Cortex of kidney (tissue), 1 donor: ENCODE measurements at places on chromosomes 2 and 18.

- DNase-seq: no peak
Measured at GRCh38 chr2:170812710-170813600, 3.7 kb upstream of the GAD1 start.

DNA sequence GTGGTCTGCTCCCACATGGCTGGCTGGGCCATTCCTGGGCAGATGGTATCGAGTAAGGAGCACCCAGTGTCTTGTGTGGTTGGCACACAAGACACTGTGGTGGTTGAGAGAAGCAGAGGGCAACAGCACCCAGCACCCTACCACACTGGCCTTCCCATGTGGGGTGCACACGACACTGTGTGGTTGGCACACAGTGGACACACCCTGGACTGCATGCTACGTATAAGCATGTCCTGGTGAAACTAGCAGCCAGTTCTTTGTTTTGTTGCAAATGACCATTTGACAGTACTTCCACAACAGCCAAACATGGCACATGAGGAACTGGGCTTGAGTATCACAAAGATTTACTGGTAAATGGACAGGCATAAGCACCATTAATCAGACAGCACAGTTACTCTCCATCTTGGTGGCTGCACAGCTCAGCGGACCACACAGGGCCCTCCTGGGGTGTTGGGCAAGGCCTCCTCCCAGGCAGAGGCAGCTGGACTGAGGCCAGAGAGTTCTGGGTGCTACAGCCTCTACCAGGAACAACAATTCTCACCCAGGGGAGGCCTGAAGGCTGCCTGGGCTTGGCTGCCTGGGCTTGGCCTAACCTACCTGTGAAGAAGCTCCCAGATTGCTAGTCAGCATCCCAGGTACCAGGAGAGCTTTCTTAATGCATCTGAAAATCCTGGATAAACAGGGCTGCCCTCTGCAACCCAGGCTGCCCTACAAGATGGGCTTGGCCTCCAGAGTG lies 59.3 kb upstream of the ALPP start:
- DNase-seq: no peak

DNA sequence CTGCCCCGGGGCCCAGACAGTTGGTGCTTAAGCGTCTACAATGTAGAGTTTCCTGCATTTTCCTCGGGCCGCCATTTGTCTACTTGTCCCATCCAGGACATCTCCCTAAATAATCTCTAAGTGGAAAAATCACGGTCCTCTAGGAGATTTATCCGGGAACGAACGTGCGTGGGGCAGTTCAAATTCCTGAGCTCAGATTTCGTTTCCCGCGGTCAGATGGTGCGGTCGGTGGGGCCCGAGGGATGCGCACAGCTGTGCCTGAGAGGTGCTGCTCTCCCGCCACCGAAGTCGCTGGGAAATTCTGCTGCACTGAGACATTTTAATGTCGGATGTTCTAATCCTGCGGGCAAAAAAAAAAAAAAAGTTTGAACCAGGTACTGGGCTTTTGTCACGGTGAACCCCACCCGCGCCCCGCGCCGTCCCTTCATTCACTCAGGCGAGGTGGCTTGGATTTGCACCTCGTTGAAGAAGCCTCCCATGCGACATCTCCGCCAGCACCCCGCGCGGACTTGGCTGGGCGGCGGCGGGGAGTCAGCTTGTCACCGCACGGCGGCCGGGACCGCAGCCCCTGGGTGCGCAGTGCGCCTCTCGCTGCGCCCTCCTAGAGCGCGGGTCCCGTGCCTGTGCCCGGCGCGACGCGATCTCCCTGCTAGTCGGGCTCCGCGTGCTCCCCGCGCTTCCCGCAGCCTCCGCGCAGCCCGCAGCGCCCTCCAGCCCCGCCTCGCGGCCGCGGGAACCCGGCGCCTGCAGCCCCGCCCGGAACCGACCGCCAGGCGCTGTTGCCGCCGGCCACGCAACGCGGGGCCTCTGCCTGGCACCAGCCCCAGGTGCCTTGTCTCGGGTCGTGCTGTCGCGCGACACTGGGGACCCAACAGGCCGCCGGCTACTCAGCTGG lies 191.9 kb upstream of the TCF4 start:
- DNase-seq: no peak

GRCh38 chr2:129133692-129134641 lies 815.3 kb upstream of the HS6ST1 start:
- DNase-seq: no peak

DNA sequence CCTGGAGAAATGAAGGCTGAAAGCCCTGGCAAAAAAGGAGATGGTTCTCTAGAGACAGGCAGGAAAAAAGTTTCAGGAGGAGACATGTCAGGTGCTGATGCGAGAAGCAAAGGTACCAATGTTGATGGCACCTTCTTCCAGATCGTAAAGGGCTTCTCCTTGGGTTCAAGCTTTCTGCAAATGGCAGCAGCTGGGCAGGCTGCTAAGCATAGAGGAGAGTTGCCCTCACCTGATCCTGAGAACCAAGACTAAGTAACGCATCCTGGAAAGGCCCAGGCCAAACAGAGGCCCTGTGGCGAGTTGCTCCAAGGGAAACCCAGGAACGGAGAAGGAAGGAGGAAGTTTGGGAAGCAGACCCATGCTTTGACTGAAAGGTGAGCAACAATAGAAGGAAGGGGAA lies 23.6 kb upstream of the AFTPH start:
- no peak for DNase-seq

- DNase-seq: no peak
Measured at GRCh38 chr2:55779459-55780421, 86.1 kb upstream of the PNPT1 start.

- no peak for DNase-seq
Measured at GRCh38 chr2:172540421-172540820, 15.5 kb upstream of the PDK1 start.

DNA sequence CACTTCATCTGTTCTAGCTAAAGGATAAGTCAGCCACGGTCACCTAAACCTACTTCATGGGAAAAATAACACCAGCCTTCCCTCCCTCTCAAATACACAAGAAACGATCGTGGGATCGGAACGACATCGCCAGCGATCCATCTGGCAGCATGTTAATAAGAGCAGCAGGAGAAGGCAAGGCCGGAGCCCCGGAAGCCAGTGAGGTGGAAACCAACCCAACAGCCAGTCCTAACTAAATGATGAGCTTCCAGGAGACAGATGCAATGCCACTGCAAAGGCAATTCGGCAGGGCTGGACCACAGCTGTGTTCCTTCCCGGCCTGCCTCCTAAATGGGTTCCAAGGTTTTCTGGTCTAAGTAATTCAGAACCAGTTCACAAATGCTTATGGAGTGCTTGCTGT lies 117.5 kb downstream of the TMEM163 start:
- DNase-seq: no peak

DNA sequence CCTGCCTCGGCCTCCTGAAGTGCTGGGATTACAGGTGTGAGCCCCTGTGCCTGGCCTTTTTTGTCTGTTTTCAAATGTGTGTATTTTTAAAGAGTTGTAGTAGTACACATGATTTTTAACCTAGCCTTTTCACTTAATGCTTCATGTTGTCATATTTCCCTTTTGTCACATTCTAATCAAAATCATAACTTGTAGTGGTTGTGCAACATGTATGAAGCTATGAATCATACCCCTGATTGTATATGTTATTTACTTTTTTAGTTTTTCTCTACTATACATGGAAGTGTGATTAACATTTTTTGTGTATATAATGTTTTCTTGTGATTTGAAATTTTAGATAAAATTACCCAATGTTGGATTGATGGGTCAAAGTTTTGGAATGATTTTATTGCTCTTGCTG lies 8.5 kb downstream of the GEN1 start:
- DNase-seq: no peak

GRCh38 chr2:113218283-113219091 lies 44.7 kb downstream of the PSD4 start:
- no peak for DNase-seq

DNA sequence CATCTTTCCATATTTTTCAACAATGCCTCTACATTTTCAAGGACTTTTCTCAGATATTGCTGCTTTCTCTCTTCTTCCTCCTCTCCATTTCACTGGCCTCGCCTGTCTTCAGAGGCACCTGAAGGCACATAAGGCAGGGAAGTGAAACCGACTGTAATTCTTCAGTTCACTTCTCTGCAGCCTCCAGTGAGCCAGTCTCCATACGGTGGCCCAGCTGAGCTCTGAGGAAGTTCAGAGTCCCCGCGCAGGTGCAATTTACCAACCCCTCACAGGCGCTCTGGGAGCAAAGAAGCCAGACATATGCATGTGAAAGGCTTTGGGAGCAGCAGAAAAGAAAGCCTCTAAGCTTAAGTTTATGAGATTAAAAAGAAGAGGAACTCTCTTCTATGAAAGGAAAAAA lies 12.4 kb downstream of the KLHL14 start:
- no peak for DNase-seq

- no peak for DNase-seq
Measured at GRCh38 chr2:159438284-159438683, 151.8 kb upstream of the WDSUB1 start.

GRCh38 chr2:209331291-209331844 lies 92.5 kb upstream of the MAP2 start:
- no peak for DNase-seq

DNA sequence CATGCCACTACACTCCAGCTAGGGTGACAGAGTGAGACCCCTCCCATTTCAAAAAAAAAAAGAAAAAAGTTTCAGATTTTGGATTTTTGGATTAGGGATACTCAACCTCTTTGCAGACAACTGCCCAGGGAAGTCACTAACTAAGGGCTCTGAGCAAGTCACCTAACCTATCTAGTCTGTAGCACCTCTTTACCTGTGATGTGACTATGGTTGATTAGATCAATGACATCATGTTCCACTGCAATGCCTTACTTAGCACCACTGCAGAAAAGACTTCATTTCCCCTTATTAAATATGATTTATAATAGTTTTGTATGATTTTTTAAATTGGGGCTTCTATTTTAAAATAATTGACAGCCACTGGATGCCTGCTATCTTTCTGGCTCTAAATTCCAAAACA lies 41.2 kb downstream of the CUL3 start:
- DNase-seq: no peak

DNA sequence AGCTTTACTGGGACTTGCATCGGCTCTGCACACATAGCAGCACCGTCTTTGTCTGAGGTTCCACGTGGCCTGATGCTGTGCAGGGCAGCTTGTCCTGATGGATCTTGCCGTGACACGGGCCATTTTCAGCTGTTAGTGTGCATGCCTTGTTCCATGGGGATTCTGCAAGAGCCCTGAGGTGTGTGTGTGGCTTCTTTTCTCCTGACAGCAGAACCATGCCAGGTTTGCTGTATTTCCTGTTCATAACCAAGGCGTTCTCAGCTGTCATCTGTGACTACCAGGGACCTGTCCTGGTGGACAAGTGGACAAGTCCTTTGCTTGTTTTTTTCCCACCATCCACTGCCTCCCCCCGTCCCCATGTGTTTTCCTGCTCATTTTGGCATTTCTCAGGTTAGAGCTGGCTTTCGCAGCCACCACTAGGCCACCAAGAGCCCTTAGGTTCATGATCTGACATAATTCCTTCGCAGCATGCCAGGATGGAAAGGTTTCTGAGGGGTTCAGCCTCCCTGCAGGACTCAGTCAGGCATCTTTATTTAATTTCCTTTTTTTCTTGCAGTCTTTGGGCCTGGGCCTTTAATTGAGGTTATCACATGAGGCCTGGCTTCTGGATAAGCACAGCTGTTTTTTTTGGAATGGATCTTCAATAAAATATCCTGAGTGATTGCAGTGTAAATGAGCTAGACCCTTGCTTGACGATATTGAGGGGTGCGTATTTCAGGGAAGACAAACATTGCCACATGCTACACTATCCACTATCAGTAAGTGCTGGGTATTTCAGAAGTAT lies 139.4 kb downstream of the NCK2 start:
- no peak for DNase-seq

DNA sequence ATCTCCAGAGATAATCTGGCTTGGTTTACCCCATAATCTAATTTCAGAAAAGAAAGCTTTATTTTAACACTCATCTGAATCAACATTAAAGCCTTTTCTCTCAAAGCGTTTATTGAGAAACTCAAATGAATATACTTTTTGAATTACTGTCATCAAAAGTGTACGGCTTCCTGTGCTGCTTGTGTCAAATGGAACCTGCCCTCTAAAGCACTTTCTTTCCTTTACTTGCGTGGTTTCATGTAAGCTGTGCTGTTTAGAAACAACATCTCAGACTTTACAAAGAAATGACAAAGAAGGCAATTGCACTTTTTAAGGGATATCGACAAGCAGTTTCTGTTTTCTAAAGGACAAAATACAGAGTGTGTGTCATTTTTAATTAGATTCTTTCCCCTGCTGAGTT lies 35.1 kb downstream of the CYBRD1 start:
- no peak for DNase-seq

GRCh38 chr2:100630473-100630977 lies 67.7 kb downstream of the PDCL3 start:
- no peak for DNase-seq

- DNase-seq: no peak
Measured at GRCh38 chr2:160308915-160309314, 108.8 kb upstream of the ITGB6 start.

DNA sequence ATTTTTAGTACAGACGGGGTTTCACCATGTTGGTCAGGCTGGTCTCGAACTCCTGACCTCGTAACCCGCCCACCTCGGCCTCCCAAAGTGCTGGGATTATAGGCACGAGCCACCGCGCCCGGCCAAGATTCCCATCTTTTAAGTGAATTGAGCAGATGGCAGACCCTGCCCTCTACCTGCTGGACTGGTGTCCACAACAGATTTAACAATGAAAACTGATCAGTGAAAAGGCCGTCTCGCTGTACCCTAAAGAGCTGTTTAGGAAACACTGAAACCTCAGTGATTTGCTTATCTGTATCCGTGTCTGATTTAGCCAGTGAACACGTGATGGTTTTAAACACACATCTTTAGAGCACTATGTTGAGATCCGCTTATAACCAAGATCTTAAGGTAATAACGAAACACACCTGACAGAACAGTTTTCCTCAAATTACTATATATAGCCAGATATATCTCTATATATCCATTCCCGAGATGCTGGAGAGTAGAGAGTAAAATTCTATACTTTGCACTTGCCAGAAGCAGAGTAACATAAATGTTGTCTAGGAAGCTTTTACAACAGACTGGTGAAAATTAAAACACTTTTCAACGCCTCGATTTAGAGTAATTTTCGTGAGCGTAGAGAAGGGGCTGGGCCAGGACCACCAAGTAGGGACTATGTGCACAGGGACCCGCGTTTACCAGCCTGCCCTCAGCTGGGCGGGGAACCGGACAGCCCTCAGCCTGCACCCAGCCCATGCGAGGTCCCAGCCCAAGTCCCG lies 594 bp downstream of the FAM161A start:
- no peak for DNase-seq

- DNase-seq: no peak
Measured at GRCh38 chr2:67515538-67515937, 118.4 kb downstream of the ETAA1 start.

DNA sequence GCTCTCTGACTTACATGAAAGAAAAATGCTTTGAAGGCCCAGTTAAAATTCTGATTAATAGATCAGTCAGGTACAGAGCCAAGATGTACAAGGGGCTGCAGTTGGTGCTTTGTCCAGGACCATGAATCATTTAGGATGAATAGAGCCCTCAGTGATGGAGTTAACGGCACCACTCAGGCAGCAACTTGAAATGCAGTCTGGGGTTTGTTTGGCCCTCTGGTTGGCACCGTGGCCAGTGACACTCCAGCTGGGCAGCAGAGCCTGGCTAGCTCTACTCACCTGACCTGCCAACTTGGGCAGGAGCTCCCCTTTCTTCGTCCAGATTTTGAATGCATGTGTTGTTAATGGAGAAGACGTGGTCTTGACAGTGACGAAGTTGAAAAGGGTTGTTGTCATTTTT lies 493.0 kb upstream of the ACVR2A start:
- no peak for DNase-seq
